ENCODE measurements at places on chromosomes 4 and X. TPM values are rescaled to one million over a fixed set of nuclear protein-coding genes. Genes with fewer than 3 reads are reported as not detected.

ENPP6 gene
- 0.03 TPM for total RNA-seq

ARL13A gene
- total RNA-seq: not detected

DNA sequence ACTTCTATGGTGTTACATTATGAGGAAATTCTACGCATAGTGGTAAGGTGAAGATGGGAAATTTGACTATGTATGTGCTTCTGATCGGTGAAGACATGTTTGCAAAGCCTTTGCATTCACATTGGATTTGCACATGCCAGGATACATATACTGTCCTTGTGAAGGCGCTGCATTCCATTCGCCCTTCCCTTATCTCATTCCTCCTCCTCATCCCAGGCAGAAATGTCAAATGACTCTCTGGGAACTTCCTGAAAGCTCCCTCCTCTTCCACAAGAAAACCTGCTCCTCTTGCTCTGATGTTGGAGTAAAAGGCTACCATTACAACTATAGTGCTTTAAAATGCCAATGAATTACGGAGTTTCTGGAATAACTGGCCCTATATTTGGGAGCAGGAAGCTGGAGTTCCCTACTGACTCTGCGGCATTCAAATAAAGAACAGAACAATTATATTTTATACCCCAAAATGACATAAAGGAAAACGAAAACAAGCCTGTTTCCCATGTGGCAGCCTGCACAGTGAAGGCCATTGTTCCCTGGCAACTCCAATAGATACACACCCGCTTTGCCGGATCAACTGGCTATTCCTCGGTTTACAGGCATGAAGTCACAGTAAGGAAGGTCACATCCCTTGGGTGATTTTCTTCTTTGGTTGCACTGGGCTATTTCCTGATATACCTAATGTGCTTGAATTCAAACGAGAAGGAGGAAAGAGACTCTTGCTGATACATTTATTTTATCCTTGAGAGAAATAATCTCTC is 84.5 kb downstream of the AREG start:
- no peaks in the 10 kb centered on the region for H3K27me3 ChIP-seq
- DNase-seq: no peak
- H3K27ac ChIP-seq: no peak overlapping the region
- H3K4me1 ChIP-seq: peaks cover 7% of the 10 kb centered on the region
- no peak overlapping the region for H3K4me3 ChIP-seq

- H3K4me3 ChIP-seq: no peak overlapping the region
- peak; percentile 18 for DNase-seq
- no peaks in the 10 kb centered on the region for H3K36me3 ChIP-seq
- no peak overlapping the region for H3K27ac ChIP-seq
- no peaks in the 10 kb centered on the region for H3K4me1 ChIP-seq
- no peaks in the 10 kb centered on the region for H3K27me3 ChIP-seq
Measured at GRCh38 chrX:134908356-134908755, 82.4 kb upstream of the SMIM10 start.

DNA sequence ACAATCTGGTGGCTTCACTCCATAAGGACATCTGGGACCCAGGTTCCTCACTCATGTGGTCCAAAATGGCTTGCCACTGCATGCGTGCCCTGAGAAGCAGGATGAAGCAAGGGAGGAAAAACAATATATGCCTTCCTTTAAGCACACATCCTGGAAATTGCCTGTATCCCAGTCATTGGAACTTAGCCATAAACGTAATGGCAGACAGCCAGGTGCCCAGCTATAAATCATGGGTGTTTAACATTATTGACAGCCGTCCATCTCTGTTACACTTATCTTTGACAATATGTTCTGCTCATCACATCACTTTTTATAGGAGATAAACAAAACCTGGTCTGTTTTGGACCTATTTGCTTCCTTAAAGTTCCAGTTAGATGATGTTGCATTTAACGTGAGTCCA is 181.0 kb downstream of the AASDH start:
- no peaks in the 10 kb centered on the region for H3K4me1 ChIP-seq
- H3K4me3 ChIP-seq: no peak overlapping the region
- DNase-seq: no peak
- no peak overlapping the region for H3K27ac ChIP-seq
- H3K36me3 ChIP-seq: no peaks in the 10 kb centered on the region
- no peaks in the 10 kb centered on the region for H3K27me3 ChIP-seq

- H3K27ac ChIP-seq: no peak overlapping the region
- no peaks in the 10 kb centered on the region for H3K36me3 ChIP-seq
- peaks cover 5% of the 10 kb centered on the region for H3K4me1 ChIP-seq
- no peaks in the 10 kb centered on the region for H3K27me3 ChIP-seq
- DNase-seq: no peak
Measured at GRCh38 chr4:71210823-71211222, 128.0 kb upstream of the SLC4A4 start.

DNA sequence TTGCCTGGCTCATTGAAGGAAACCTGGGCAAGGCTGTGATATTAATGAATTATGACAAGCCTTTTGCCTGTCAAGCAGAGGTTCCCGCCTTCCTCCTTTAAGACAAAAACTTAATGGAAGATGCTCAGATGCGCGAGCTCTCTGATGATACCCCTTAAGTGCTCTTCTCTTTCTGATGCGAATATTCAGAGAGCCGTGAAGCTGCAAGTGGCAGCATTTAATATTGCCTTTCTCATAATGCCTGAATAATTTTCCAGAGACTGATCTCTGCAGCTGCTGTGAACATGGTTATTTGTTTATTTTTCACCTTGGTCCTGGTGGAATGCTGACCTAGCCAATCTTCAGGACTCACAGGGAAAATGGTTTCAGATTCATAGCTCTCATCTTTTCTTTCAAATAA is 251.8 kb downstream of the TENM3 start:
- no peaks in the 10 kb centered on the region for H3K27me3 ChIP-seq
- H3K4me1 ChIP-seq: no peaks in the 10 kb centered on the region
- H3K36me3 ChIP-seq: no peaks in the 10 kb centered on the region
- DNase-seq: no peak
- no peak overlapping the region for H3K27ac ChIP-seq

GRCh38 chr4:95517576-95518345 is 31.0 kb downstream of the UNC5C start:
- DNase-seq: no peak
- H3K27me3 ChIP-seq: no peaks in the 10 kb centered on the region
- no peaks in the 10 kb centered on the region for H3K36me3 ChIP-seq
- peak overlapping the region; percentile 64 for H3K27ac ChIP-seq
- H3K4me3 ChIP-seq: no peak overlapping the region

DNA sequence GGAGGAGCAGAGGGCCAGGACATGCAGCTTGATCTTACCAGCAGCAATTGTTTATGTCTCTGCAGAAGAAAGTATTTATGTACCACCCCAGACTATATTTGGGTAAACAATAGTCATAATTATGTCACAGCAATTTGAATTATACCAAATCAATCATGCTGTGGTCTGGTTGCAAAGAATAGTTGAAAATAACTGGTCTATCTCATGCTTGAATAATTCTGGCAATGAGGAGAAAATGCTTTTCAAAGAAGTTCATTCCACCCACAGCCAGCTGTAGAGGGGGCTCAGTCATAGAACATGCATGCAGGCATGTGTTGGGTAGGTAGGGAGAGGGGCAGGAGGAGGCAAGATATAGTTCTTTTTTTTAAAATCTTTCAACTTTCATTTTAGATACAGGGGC is 399.2 kb downstream of the IL15 start:
- DNase-seq: no peak
- H3K27me3 ChIP-seq: no peaks in the 10 kb centered on the region
- H3K36me3 ChIP-seq: no peaks in the 10 kb centered on the region
- no peak overlapping the region for H3K4me3 ChIP-seq
- no peak overlapping the region for H3K27ac ChIP-seq
- no peaks in the 10 kb centered on the region for H3K4me1 ChIP-seq
